Glomerular endothelial cell (primary cell): ENCODE measurements at places on chromosomes 11 and 22.

DNA sequence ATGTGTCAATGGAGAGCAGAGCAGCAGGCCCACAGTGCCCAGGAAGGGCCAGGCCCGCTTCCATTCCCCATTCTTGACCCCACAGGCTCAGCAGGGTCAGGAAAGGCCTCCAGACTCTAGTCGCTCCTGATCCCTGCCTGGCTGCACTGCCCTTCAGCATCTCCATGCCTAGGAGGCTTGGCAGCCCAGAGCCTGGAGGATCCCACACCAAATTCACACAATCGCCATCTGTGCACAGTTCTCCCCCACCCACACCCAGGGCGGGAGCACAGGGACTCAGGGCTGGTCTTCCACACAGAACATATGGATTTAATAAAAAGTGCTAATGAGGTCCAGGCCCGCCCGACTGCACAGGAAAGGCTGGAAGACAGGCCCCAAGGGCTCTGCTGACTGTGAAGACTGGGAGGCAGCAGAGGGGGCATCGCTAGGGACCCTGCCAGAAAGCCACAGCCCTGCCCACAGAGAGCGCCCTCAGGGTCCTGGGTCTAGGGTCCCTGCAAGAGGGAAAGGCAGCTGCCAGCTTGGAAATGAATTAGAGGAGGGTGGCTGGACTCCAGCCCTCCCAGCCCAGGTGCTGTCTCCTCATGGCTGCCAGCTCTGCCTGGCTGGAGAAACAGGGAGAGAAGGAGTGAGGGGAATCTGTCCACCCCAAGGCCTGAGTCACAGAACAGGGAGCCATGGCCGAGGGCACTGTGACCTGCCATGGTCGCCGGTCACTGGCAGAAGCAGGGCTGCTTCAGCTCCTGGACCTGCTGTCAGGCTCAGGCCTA is 39.7 kb downstream of the DKK3 start:
- DNase-seq, result no peak

DNA sequence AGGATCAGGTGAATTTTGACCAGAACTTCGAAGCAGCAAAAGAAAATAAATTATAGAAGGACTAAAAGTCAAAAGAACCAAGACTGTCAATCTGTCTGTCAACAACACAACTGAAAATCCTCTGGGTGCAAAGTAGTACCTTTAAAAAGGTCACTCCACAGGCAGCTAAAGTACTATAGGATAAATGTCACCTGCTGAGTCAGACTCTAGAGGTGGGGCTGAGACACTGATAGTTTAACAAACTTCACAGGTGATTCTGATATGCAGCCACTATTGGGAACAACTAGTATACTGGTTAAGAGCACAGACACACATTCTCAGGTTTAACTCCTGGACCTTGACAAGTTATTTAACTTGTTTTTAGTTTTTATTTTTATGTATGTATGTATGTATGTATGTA is 107.3 kb downstream of the FCHSD2 start:
- no peak for DNase-seq

DNA sequence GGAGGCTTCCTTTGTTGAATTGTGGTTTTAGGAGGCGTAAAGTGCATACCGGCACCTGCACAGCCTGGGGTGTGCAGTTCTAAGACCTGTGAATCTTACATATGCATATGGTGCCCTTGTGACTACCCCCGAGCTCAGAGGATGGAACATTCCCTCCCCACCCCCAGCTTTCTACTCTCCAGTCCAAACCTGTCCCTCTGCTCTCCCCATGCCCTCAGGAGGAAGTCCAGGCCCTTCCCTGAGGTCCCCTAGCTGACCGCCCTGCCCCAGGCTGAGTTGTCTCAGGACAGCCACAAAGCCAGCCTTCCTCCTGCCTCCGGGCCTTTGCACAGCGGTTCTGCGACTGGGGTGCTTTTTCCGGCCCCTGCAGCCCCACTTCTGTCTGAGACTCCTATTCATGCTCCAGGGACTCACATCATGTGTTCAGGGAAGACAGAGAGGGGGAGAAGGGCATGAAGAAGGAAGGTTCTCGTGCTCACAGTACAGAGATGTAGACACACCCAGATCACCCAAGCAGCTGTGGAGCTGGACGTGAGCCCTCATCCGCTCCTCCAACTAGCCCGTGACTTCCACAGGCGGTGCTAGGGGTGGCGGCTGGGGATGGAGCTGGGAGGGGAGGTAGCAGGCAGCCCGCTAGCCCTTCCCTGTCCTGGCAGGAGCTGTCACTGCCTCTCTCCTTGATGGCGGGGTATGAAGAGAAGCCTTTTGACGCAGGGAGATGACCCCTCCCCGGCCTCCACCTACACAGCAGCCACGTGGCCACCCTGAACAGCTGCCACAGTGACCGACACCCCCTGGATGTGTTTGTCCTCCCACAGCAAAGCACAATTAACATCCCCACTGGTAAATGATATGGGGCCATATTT is 50.8 kb downstream of the FLRT1 start:
- no peak for DNase-seq

DNA sequence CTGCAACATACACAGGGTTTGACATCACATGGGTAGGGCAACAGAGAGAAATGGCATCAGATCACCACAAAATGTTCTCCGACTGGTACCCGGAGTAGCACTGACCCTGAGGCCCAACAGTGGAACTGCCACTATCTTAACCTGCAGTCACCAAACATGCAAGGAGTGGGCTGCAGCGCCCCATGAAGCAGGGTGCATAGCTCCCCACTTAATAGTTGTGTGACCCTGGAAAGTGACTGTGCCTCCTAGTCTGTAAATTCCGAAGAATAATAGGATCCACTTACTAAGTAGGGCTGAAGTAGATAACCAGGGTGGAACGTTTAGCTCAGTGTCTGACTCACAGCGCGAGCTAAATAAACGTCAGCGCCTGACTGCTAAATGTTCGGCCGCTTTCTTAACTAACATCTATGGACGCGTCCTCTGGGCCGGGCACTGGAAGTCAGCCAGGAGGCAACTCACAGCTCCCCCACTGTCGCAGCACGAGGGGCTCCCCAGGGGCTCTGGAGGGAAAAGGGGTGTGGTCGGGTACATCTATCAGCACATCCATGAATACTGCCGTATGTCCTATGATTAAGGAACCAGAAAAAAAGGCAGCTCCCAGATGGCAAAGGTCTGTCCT is 777 bp downstream of the LTO1 start:
- no peak for DNase-seq

DNA sequence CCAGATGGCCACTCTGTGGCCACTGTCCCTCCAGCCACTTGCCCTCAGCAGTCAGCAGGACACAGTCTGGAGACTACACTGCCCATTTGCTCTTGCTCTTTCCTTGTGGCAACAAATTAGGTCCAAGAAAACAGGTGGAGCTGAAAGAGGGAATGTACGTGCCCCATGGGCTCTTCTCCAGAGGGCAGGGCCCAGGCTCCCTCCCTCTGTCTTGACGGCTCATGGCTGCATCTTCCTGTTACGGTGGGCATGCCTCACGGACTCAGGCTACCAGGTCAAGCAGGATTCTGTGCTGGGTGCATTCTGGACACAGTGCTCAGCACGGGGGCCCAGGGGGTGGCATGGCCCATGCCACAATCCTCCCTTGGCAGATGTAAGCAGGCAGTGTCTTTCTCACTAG is 71.3 kb downstream of the MED15 start:
- no peak for DNase-seq

GRCh38 chr11:119476666-119477331 is 53.8 kb upstream of the THY1 start:
- DNase-seq, result no peak

- DNase-seq, result no peak
Measured at GRCh38 chr11:65183201-65183891, 1.6 kb downstream of the CAPN1 start.

DNA sequence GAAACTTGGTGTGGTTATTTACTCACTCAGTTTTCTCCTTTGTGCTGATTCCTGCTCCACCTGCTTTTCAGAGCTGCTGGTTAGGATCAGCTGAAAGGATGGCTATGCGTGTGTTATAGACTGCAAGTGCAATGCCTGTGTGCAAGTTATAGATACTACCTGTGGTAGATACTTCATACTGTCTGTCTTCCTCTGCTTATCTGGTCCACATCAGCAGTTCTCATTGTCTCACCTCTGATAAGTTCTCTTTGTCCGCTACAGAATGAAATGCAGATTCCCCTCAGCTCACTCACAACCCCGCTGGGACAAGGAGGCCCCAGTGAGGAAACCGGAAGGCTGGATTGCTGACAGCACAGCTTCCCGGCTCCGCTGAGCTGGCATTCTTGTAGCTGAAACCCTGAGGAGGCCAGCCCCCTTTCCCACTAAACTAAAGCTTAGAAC is 37.5 kb upstream of the LYVE1 start:
- DNase-seq, result no peak

GRCh38 chr11:116857936-116858335 is 20.5 kb upstream of the APOA1 start:
- DNase-seq, result no peak

DNA sequence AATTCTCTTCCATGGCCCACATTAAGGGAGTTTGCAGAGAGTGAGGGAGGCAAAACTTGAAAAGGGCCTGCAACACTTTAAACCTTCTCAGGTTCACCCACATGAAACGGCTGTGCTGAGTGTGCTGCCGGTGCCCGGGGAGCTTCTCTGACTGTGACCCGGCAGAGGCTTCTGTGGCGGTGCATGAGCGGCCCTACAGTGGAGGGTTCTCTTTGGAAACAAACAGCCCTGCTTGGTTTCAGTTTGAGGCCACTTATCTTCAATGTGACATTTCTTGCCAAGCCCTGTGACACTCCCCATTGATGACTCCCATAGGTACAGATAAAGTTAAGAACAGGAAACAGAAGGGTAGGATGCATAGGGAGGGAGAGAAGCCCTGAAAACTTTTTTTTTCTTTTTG is 31.8 kb downstream of the FAM118A start:
- no peak for DNase-seq

DNA sequence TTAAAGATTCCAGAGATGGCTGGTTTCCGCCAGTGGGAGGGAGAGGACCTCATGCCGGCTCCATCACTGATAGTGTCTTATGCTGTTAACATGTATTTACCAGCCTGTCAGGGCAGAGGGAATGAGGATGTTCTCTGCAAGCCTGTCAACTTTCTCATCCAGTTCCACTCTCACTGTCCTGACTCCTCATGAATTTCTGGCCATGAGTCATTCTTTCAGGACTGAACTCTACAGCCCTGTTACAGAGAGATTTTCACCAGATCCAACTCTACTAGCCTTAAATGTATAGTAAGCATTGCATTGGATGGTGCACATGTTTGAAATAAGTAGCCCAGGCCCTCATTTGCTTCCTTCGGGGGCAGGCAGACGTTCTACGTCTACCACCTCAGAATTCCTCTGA is 387.7 kb downstream of the TMEM135 start:
- no peak for DNase-seq

DNA sequence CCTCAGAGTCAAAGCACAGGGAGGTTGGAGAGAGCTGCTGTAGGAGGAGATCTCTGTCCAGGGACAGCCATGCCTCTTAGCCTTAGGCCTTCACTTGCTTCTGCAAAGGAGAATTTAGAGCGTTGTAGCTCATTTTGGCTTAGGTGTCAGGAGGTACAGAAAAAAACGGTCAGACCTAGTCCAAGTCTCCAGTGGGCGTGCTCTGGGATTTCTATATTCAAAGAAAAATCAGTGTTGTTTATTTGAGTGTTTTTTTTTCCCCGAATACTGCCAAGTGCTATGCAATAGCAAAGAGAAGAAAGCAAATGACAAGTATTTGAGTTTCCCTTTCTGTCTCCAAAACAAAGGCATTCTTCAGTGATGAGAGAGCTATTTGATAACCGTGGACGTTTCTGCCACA is 22.7 kb upstream of the OPCML start:
- DNase-seq, result no peak

DNA sequence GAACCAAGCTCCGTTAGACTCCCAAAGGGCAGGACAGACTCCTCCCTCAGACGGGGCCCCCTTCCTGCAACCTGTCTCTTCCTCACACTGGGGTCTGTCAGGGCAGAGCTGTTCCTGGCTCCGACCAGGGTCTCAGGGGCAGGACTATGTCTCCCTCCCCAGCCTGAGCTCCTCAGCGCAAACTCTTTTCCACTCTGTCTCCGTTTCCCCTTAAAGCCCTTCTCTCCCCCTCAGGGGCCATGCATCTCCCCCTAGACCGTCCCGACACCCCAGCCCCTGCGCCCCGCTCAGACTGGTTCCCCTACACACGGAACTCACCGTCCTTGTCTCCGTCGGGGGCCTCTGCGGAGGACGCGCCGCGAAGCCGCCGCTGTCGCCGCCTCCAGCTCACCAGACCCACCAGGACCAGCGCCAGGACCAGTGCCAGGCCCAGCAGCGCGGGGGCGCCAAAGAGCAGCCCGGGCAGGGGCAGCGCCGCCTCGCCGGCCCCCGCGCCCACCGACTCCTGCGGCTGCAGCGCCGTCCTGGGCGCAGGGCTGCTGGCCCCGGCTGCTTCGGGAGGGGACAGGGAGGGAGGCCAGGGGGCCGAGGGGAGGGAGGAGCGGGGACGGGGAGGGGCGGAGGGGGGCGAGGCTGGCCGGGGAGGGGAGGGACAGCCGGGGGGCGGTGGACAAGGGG is 684 bp downstream of the TNFRSF13C start:
- no peak for DNase-seq

- DNase-seq, result no peak
Measured at GRCh38 chr11:117840881-117841550, 16.5 kb upstream of the FXYD2 start.

DNA sequence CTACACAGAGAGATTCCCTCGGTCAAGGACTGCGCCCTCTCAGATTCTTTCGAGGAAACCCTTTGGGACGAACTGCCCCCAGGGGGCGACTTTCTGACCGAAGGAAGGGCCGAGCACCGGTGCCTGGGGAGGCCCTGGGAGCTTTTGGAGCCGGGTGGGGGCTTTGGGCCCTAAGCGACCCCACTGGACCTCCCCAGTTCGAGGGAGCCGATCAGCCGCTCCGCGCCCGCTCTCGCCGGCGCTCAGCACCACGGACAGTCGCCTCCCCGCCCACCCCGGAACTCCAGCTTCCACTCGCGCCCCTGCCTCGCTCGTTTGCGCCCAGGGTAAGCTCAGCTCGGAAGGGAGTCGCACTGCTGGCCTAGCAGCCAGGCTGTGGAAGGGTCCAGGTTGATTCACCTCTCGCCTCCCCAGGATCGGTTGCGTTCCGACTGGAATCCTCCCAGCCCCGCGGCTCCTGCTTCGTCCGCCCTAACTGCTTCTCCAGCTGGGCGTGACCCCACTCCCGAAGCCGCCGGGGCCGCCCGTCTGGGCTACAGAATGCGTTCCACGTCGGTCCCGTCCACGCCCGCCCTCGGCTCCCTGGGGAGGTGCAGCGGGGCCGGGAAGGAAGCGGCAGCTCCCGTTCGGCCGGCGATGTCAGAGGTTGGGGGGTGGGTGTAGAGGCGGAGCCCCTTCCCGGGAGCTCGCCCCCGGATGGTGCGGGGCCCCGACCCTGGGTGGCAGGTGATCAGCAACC is 428 bp downstream of the SCN3B start:
- no peak for DNase-seq

DNA sequence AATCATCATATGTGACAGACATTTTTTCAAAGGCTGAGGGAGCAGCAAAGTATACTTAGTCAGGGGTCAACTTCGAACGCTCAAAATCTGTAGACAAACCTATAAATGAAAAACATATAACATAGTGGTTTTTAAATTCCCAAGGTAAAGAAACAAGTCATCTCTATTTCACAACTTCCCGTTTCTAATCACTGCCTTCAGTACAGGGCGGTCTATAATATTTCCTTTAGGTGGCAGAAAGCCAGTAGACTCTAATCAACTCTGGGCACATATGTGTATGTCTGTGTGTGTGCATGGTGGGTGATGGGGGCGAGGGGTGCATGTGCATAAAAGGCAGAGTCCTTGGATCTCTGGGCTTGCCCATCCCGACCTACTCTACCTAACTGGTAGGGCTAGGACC is 55.0 kb upstream of the ARFGAP3 start:
- no peak for DNase-seq
